Stimulated activated CD8-positive, alpha-beta memory T cell treated with anti-CD3 and anti-CD28 coated beads, Interleukin-2, amount 100 ng/mL, for 1 hour (primary cell): ENCODE measurements at places on chromosomes 3 and 15.

DNA sequence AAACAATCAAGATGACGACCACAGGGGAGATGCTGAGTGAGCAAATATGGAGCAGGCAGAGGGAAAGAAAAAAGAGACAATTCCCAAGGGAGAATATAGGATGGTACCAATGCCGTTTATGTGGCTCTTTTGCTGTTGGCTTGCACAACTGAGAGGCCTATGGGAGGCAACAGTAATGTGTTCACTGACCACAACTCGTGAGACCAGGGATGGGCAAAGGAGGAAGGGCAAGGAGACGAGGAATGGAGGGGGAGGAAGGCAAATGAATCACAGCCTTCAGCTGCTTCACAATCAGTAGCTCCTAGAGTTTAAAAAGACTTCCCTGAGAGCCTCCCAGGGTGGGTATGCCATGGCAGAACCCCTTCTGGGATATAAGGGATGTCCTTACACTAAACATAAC is 131.5 kb downstream of the SLC9A9 start:
- DNase-seq: no peak

DNA sequence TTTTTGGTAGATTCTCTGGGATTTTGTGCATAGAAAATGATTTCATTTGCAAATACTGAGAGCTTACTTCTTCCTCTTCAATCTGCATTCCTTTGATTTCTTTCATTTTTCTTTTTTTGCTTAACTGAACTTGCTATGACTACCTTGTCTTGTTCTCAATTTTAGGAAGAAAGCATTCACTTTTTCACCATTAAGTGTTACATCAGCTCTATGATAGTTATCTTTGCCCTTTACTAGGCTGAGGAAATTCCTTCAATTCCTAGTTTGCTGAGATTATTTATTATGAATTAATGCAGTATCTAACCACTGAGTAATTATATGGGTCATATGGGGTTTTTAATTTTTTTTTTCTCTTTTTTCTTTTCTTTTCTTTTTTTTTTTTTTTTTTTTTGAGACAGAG is 172.8 kb downstream of the PEAK1 start:
- DNase-seq: no peak

- DNase-seq: no peak
Measured at GRCh38 chr3:186984064-186984463, 53.7 kb downstream of the ST6GAL1 start.

- no peak for DNase-seq
Measured at GRCh38 chr3:123832692-123833397, 51.3 kb downstream of the MYLK start.

DNA sequence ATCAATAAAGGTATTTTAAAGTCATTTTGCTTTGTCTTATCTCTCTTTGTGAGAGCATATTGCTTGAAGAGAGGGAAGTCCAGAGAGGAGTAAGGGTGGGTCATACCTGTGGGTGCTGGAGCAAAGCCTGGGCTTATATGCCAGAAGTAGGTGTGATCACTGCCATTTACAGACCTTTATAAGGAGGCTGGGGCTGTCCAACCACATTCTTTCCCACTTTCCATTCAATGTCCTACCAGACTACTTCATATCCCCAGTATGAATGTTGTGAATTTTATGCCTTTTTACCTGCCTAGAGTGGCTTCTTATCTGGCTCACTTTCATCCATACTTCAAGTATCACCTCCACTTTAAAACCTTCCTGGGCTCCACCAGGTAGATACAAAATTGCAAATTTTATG is 39.4 kb upstream of the ST6GAL1 start:
- DNase-seq: no peak

DNA sequence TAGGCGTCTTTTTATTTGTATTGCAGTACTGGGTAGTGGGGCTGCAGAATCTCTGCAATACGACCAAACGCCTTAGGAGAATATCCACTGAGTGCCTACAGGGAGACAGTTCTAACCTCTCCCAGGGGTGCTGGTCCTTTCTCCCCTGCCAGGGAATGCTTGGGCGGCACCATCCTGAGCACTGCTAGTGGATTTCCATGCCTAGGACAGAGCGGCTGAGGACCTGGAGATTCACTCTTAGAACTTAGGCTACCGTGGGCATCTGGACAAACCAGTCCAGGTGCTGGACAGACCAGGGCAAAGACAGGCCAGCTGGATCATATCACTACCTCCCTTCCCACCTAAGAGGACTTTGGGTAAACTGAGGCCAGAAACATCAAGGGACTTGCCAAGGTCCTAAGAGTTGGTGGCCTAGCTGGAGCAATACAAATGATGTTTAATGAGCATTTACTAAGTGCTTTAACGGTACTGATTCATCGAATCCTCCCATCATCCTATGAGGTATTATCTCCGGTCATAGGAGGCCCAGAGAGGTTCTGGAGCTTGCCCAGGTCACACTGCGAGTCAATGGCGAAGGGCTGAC is 902 bp downstream of the TMEM44 start:
- DNase-seq: no peak

- no peak for DNase-seq
Measured at GRCh38 chr15:68274201-68274848, 3.2 kb upstream of the FEM1B start.

DNA sequence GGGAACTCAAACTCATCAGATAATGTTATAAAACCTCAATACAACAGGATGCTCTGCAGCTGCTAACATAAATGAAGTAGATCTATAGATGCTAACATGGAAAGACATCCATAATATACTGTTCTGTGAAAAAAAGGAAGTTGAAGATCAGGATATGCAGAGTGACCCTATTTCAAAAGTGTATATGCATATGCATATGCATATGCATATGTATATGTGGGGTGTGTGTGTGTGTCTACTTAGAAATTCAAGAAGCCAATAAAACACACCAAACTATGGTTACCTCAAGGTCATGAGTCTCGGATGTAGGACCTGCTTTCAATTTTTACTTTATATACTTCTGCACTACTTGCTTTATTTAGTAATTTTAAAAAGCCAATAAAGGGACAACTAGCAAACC is 125.6 kb downstream of the ABHD5 start:
- no peak for DNase-seq

DNA sequence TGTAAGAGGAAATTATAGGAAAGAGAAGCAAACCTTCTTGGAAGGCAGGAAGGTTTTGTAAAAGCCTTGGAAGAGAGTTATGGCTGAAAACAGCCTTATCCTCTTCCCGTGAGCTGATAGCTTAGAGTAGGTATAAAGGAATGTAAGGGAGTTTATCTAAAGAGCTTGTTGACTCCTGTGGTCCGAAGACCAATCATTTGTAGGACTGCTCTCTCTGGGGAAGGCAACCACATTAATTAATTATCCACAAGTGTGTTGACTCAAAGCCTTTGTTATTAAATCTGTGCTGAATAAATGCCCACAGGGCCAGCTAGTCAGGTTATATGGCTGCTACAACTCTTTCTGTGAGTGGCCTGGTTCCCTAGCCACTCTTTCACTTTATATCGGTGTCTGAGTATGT is 452.1 kb upstream of the RASGRP1 start:
- DNase-seq: no peak

GRCh38 chr3:170947018-170947769 is 38.8 kb upstream of the EIF5A2 start:
- DNase-seq: no peak

DNA sequence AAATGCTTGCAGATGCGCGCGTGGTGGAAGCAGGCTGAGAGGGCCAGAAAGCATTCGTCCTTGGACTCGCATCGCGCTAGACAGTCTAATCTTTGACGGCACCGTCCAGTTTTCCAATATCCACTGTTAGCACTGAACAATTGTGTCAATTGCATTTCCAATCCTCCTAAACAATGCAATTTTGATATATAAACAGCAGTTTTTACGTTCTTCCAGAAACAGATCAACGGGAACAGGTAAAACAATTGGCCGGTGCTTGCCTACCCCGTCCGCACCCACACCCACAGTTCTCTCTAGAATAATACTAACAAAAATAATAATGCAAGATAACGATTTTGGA is 17.2 kb downstream of the CPN2 start:
- no peak for DNase-seq

DNA sequence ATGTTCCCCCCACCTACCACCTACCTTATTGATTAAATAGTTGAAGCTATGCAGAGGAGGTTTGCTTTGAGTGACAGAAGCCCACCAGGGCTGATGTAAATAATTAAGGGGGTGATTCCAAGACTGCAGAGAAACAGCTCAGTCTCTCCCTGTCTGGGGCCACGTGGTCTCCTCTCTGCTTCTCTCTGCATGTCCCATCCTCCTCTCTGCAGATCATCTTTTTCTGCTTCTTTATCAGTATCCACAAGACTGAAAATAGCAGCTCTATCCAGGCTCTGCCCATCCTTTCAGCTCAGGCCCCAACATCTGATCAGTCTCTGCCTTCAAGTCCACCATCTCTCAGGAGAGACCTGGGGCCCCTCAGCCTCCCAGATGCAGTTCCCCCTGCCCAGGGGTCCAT is 110.8 kb downstream of the ANP32A start:
- no peak for DNase-seq

DNA sequence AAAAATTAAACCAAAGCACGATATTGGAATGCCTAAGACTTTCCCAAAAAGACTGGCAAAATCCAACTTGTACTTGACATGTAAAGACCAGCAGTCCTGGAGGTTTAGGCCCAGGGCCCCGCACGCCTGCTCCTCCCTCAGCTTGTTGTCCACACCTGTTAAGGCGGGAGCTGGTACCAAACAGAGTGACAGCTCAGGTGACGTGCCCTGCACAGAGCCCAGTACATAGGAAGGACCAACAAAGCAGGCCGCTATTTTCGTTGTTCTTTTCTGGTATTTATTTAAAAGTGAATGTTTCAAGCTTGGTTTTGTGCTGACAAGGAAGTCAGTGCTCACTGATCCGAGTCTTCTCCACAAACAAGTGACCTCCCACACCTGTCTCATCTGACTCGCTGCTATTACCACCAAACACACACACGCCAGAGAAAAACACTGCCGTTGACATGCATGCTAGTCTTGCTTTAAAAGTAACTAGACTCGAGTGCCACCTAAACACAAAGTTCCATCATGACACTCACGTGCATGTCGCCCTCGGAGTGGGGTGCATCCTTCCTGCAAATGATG is 50.2 kb downstream of the HERC2 start:
- DNase-seq: no peak

- no peak for DNase-seq
Measured at GRCh38 chr15:69763831-69764230, 311.2 kb downstream of the RPLP1 start.

DNA sequence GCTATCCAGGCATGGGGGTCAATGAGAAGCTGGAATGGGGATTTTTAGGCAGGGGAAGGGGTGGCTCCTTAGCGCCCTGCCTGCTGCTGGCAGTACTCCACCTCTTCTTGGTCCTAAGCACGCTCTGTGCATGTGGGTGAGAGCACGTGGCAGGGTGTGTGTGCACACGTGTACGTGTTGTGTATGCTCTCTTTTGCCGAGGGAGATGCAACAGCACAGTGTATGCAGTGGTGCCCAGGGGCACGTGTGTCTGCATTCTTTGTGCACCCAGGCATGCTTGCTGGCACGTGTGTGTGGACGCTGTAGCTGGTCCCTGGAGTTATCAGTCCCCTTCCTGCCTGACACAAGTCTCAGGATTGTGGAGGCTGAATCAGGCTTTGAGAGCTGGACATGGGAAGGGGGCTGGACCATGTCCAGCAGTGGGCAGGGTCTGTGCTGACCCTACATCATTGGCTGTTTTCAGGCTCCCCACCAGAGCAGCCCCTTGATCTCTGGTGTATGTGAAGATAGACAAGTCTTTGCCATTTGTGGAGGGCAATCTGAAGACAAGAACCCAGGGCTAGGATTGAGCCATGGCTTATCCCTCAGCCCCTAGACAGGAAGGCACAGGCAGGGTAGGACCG is 1.9 kb upstream of the CAMKV start:
- no peak for DNase-seq
